Vagina (tissue), 2 donors: ENCODE measurements at places on chromosomes 5 and 9.

DNA sequence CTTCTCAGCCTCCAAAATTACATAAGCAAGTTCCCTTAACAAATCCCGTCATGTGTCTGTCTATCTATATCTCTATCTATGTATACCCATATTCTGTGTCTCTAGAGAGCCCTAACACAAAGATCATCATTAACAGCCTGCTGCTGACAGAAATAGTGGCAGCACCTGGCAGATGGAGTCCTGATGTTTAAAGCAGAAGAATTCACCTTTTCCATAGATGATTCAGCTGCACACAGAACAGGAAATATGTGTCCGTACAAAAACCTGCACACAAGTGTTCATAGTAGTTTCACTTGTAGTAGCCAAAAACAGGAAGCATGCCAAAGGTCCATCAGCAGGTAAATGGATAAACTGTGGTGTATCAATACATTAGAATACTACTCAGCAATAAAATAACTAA is 45.0 kb upstream of the ACO1 start:
- H3K4me3 ChIP-seq: no peak overlapping the region
- no peak overlapping the region for H3K27ac ChIP-seq
- H3K27me3 ChIP-seq: no peaks in the 10 kb centered on the region
- no peak for DNase-seq
- H3K36me3 ChIP-seq: no peaks in the 10 kb centered on the region
- peaks cover 2% of the 10 kb centered on the region for H3K4me1 ChIP-seq

DNA sequence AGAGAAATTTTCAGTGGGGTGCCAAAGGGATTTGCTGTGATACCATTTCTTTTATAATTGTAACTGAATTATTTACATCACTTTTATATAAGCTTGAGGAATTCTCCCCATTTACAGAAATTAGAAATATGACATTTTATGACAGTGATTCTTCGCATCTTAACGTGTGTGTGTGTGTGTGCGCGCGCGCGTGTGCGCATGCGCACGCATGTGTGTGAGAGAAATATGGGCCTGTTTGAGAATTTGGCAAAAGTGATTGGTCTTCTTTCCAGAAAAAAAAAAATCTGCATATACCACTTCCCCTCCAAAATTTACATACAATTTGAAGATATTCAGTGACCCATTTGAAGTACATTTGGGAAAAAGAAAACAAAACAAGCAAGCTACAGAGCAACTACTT is 190.7 kb upstream of the PDE4D start:
- no peaks in the 10 kb centered on the region for H3K4me1 ChIP-seq
- no peak overlapping the region for H3K4me3 ChIP-seq

GRCh38 chr9:79885093-79885857 is 313.5 kb downstream of the TLE4 start:
- H3K27me3 ChIP-seq: no peaks in the 10 kb centered on the region
- H3K4me3 ChIP-seq: no peak overlapping the region
- no peaks in the 10 kb centered on the region for H3K4me1 ChIP-seq
- no peak overlapping the region for H3K27ac ChIP-seq

DNA sequence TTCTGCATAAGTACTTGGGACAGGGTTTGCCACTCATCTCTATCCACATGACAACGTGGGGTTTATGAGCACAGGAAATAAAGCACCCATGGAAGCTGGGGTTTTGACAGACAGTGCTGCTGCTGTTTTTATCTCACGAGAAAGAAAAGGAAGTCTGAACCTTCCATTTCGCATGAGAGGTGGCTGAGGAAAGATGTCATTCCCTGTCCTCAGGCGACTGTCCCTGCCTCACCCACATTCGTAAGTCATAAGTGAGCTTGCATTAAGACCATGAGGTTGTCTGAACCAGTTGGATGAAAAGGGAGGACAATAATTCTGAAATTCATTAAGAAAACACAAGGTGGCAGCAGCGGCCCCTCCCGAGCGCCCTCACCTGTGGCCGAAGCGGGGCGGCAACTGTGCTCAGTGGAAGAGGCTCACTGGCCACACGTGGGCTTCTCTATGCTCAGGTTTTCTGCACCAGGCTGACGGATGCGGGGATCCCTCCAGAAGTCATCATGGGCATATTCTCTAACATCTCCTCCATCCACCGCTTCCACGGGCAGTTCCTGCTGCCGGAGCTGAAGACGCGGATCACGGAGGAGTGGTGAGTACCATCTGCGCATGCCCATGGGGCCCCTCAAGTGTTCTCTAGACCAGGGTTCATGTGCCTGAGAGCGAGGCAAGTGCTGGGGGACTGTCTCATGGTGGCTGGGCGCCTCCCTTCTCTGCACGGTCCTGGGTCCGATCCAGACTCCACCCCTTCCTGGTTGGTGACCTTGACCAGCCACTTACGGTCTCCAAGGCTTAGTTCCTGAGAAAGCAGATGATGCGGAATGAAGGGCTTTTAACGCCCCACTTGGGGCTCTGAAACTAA is 54.7 kb upstream of the SUSD3 start:
- DNase-seq: peak; percentile 71
- no peak overlapping the region for H3K27ac ChIP-seq
- H3K36me3 ChIP-seq: no peaks in the 10 kb centered on the region
- H3K4me1 ChIP-seq: no peaks in the 10 kb centered on the region
- H3K27me3 ChIP-seq: no peaks in the 10 kb centered on the region
